ENCODE measurements at places on chromosomes 3 and 15. TPM values are rescaled to one million over a fixed set of nuclear protein-coding genes. Genes with fewer than 3 reads are reported as not detected.

Gene UACA
- 24.3 TPM for total RNA-seq

Gene OCA2
- 2.5 TPM for total RNA-seq

Gene FETUB
- not detected for total RNA-seq

Gene UCN2
- 2.4 TPM for total RNA-seq

Gene TCAIM
- 30.6 TPM for total RNA-seq

Gene PPM1L
- 4.1 TPM for total RNA-seq

Gene BTLA
- 0.07 TPM for total RNA-seq

Gene MRPL47
- 54.3 TPM for total RNA-seq

Gene VGLL4
- 56.7 TPM for total RNA-seq

Gene IL5RA
- not detected for total RNA-seq

Gene ITGB5
- 155 TPM for total RNA-seq

Gene SH3GL3
- total RNA-seq, result under 0.01 TPM

Gene CEP152
- 8.5 TPM for total RNA-seq

Gene ZIC1
- not detected for total RNA-seq

Gene GOLGA8A
- 12.0 TPM for total RNA-seq

Gene ADAMTS9
- total RNA-seq, result 0.34 TPM

Gene COL6A5
- total RNA-seq, result not detected

Gene ARRDC4
- 5.1 TPM for total RNA-seq

Gene MYO5C
- total RNA-seq, result 10.6 TPM

Gene C2CD4A
- total RNA-seq, result 3.0 TPM

Gene KLF15
- 3.4 TPM for total RNA-seq

Gene TERC
- 32.6 TPM for total RNA-seq

Gene ITIH3
- total RNA-seq, result not detected

Gene ACOX2
- 0.21 TPM for total RNA-seq

Gene MST1R
- total RNA-seq, result 24.4 TPM

Gene SST
- not detected for total RNA-seq
